Spinal cord (tissue), 10 donors: ENCODE measurements at places on chromosomes 2 and 18. TPM values are rescaled to one million over a fixed set of nuclear protein-coding genes. Genes with fewer than 3 reads are reported as not detected.

Gene IL36G
- total RNA-seq: not detected

Gene MYL12A
- 399 TPM for total RNA-seq

Gene GPBAR1
- total RNA-seq: 0.30 TPM

Gene CTAGE1
- not detected for total RNA-seq

Gene FSHR
- not detected for total RNA-seq

Gene ADCYAP1
- total RNA-seq: 21.3 TPM
